ENCODE measurements at places on chromosomes 1 and 21.

GRCh38 chr1:187153047-187153446 lies 324.3 kb downstream of the PLA2G4A start:
- DNase-seq = no peak

DNA sequence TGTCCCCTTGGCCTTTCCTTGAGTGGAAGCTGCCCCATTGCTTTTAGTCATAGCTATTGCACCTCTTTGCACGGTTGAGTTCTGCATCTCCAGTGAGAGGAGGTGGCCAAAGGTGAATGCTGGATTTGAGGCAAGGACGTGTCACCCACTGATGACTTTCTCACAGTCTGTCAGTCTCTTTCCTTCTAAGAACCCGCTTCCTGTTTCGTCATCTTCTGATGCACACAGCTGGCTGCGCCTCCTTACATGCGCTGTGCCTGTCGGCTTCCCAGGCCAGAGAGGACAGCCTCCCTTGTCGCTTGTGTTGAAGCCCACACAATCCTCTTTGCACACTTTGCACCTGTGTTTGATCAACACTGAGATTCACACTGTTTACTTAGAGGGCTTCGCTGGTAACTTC lies 41.8 kb upstream of the PWP2 start:
- DNase-seq = no peak

DNA sequence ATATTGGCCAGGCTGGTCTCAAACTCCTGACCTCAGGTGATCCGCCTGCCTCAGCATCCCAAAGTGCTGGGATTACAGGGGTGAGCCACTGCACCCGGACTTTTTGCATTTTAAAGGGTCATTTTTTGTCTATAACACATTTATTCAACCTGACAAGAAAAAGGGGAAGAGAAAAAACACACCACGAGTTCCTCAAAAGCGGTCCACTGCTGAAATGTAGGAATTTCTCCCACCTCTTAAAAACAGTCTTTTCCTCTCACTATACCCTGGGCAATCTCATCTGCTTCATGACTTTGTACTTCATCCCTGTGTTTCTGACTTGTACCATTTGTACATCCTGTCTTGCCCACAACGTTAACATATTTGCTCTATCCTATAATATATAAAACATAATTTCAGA lies 413.3 kb upstream of the PTBP2 start:
- DNase-seq = no peak

- DNase-seq = no peak
These were observed 106.1 kb downstream of the CC2D1B start for GRCh38 chr1:52259886-52260285.

DNA sequence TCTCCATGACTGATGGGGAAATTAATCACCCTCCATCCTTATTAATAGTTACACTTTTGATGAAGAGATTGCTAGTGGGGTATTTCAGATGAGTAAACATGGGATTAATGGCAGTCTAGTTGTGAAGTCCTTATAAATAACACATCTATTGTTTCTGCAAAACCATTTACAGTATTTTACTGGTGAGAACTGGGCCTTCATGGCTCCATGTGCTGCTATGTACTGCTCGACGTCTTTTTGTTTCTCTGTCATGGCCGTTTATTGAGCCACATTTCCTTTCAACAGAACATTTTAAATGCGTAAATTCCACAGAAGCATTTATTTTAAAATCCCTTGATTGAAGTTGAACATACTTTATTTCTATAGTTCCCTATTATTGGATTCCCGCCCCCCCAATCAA lies 34.5 kb downstream of the SPEN start:
- no peak for DNase-seq

DNA sequence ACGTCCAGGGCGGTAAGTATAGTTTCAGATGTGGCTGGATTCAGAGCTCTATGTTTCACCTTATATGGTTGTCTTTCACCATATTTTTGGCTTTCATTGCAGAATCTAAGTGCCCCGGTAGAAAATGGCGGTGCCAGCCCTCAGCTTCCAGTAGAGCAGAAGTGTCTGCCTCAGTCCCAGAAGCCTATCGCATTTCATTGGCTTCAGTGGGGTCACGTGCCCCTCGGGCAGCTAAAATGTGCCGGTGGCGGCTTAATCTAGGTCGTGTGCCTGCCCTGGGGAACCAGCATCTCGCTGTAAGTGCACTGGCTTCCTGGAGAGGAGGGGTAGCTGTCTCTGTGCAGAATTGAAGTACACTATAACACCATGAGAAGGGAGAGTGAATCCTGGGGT lies 107.4 kb upstream of the MAGI3 start:
- no peak for DNase-seq

DNA sequence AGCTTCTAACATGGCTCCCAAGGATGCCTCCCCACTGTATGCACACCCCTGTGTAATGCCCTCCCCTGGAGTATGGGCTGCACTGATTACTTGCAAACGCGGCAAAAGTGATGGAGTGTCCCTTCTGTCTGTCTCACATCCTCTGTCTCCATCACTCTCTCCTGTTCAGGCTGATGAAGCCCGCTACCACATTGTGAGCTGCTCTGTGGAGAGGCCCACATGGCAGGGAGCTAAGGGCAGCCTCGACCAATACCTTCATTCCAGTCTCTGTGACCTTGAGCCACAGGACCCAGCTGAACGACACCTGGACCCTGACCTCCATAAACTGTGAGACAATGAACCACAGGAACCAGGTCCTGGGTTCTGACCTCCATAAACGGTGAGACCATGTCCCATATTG lies 154.1 kb upstream of the ETV3 start:
- DNase-seq = no peak

DNA sequence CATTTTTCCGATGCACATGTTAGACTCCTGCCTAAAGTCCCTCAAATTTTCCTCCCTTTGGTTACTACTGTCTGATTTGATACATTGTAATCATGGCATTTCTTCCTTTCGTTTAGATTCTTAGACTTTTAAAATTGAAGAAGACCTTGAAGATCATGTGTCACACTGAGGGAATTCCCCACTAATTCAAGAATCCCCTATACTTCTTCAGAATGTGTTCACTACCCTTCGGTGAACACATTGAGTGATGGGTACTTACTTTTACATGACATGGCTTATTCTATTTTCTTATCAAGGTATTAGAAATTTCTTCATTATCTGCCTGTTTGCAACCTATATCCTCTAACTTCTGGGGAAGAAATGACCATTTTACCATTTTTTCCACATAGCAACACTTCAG lies 85.9 kb downstream of the LHX8 start:
- DNase-seq = no peak

DNA sequence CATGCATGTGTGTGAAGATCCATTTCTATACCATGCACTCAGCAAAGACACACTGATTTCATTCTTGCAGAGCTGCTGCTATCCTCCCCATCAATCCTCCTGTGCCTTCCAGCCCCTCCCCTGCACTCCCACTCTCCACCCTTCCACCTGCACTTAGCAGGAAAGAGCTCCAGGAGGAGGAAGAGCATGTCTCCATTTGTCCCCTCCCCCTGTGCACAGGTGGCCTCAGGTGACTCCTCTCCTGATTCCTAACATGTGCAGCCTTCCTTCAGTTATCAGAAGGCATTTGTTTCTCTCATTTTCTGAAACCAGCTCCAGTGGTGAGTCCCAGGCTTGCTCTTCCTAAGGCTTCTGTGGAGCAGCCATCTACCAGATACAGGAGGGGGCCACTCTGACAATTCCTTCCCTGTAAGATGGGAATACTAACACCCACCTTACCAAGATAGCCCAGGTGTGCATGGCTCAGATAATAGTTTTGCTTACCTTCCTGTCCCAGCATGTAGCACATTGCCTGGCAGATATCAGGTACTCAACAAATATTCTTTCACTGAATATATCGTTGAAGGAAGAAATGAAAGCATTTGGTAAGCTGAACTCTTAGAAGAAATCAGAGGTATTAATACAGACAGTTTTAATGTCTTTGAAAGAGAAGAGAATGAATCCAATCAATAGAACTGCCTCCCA lies 21.9 kb upstream of the FAM3B start:
- DNase-seq = no peak

DNA sequence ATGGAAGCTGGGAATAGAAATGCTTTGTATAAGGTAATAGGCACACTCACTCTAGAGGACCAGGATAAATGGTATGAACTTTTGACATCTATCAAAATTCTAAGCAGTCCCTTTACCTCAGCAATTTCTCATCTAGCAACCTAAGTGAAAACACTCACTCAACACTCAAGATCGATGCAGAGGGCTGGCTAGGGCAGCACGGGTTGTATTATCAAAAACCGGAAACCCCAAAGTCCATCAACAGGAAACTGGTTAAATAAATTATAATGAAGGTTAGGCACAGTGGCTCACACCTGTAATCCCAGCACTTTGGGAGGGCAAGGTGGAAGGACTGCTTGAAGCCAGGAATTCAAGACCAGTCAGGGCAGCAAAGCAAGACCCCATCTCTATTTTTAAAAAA lies 9.4 kb downstream of the USP48 start:
- no peak for DNase-seq

DNA sequence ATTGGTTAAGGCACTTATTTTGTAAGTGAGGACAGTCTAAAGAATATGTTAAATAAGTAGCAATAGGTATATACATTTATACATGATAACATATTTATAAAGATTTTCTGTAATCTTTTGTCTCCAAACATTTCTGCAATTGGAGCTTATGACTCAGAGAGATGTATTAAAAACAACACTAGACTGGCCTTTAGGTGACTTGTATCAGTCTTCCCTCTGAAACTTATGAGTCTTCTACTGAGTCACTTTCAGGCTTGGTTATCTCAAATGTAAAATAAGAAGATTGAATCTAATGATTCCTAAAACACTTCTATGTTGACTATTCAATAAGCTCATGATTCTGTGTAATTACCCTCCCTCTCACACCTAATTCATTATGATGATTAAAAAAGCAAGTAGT lies 672.6 kb upstream of the NEGR1 start:
- no peak for DNase-seq

GRCh38 chr1:107277022-107277421 lies 136.2 kb downstream of the NTNG1 start:
- DNase-seq = peak; percentile 42

GRCh38 chr21:32698286-32698685 lies 29.5 kb downstream of the SYNJ1 start:
- no peak for DNase-seq

DNA sequence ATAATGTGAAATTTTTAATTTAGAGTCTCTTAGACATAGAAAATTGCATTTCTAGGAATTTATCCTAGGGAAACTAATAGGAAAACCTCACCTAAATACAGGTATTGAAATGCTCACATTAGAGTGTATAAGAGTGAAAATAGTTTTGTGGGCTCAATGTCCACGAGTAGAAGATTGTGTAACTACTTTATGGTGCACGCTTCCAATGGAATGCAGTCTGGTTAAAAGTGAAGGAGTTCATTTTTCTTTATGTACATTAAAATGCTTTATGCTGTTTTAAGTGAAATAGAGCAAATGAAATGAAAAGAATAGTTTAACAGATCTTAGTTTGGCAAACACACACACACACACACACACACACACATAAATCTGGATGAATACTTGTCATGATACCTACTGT lies 278.2 kb downstream of the USP25 start:
- no peak for DNase-seq

DNA sequence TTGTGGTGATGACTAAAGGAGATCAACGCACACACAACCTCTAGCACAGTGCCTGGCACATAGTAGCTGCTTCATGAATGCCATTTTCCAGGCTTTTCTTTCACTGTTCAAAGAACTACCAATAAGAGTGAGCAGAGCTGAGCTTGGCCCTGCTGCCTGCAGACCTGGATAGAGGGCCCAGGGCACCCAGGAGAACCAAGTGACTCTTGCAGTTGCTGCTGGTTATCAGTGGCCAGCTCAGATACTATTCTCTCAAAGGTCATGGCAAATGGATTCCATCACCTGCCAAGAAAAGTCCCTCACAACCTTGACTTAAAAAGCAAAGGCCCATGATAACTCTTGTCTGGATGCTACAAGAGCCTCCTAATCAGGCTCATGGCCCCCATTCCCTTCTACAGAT lies 41.7 kb downstream of the PLPP3 start:
- DNase-seq = no peak

DNA sequence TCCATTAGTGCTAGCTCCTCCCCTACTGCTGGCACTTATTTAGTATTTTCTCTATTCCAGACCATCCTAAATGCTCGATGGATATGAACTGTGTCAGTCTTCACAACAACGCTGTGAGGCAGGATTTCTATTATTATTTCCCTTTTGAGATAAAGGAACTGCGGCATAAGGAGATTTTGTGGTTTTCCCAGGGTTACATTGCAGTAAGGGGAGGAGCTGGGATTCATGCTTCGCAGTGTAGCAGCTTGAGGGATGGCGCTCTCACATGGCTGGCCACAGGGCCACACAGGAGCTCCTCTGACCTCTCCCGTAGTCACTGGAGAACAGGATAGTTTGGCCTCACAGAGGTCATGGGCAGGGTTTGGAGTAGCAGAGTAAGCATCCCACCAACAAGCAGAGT lies 116.9 kb downstream of the BEND5 start:
- DNase-seq = no peak

- DNase-seq = no peak
These were observed 47.6 kb downstream of the RHOU start for GRCh38 chr1:228782662-228783417.

DNA sequence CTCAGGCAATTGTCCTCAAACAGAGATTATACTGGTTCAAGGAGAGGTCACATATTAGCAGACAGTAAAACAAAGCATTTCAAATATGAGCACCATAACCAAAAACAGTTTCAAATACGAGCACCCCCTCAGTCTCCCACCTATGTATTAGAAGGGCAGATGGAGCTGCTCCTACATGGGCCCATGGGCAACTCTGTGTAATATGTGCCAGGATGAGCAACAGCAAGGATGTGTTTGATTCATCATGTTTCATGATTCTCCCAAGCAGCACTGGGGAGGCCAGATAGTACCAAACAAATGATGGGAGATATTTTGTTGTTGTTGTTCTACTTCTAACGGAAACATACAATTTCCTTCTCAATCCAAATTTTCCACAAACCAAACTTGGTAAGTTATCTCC lies 8.9 kb downstream of the ADSS2 start:
- DNase-seq = no peak

DNA sequence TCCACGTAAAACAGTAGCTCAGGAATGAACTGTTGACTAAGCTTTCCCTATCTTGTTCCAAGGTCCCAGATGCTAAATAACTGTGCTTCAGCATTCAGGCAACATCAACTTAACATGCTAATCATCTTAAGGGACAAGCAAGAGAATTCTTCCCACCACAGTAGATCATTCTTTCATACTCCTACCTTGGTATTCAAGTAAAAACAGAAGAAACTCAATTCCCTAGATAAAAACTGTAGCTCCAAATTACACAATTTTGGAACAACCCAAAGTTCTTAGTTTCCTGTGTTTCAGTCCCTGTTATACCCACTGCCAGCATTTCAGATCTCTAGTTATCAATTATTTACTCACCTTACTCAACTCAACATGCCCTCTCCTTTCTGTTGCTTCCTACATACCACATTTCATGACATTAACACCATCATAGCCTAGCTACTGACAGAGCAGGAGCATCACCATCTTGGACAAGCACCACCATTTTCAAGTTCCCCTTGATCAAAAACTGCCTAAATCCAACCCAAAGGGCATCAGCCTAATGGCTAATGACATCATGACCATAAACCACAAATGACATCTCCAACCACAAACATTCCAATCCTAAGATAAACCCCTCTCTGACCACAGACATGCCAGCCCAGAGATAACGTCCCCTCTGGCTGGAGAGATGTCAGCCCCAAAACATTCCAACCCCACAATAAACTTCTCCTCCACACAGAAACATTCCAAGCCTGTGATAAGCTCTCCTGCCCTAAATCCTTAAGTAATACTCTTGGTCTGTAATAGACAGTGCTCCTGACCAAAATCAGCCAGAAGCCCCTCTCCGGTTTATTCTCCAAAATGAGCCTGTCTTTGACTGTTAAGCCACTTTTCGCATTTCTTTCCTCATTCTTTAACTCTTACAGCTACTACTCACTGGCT lies 191.2 kb downstream of the RERE start:
- DNase-seq = no peak

GRCh38 chr1:53984726-53985125 lies 33.3 kb downstream of the LDLRAD1 start:
- no peak for DNase-seq
